Progenitor cell of endocrine pancreas (in vitro differentiated cells): ENCODE measurements at places on chromosomes 4 and X. TPM values are rescaled to one million over a fixed set of nuclear protein-coding genes. Genes with fewer than 3 reads are reported as not detected.

- H3K27me3 ChIP-seq, result no peaks in the 10 kb centered on the region
- no peaks in the 10 kb centered on the region for H3K4me1 ChIP-seq
- DNase-seq, result no peak
- H3K36me3 ChIP-seq, result no peaks in the 10 kb centered on the region
Observed at GRCh38 chr4:59455751-59456150, 1744.4 kb upstream of the ADGRL3 start.

GRCh38 chr4:10320130-10320529, 137.1 kb downstream of the ZNF518B start:
- no peak for DNase-seq
- H3K4me3 ChIP-seq, result no peak overlapping the region
- no peaks in the 10 kb centered on the region for H3K4me1 ChIP-seq
- H3K27ac ChIP-seq, result no peak overlapping the region
- no peaks in the 10 kb centered on the region for H3K36me3 ChIP-seq

DNA sequence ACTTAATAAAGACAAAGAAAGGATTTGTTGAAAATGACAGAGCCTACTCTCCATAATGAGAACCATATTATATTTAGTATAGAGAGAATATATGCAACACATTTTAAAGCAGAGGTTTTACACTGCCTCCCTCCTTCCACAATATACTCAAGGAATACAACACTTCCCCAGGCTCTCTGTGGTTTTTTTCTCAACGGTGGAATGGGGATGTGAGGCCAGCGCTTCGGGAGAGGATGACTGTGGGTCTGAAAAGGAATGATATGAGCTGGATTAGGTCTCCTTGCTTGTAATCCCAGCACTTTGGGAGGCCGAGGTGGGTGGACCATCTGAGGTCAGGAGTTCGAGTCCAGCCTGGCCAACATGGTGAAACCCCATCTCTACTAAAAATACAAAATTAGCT, 348.7 kb upstream of the KLF3 start:
- H3K27ac ChIP-seq, result no peak overlapping the region
- no peak for DNase-seq
- H3K4me1 ChIP-seq, result peaks cover 21% of the 10 kb centered on the region
- H3K4me3 ChIP-seq, result no peak overlapping the region
- H3K27me3 ChIP-seq, result no peaks in the 10 kb centered on the region

Gene GAB3
- total RNA-seq, result 0.13 and 0.14 TPM in 2 replicates

Gene HS3ST1
- total RNA-seq, result 1.9 and 3.4 TPM in 2 replicates
